AG10803 (cell line): ENCODE measurements at places on chromosomes 2 and 18.
A peak's percentile ranks its signal among the peaks of the same experiment; 100 is the strongest.

GRCh38 chr2:119464981-119465380 lies 33.3 kb downstream of the TMEM37 start:
- DNase-seq, result no peak

DNA sequence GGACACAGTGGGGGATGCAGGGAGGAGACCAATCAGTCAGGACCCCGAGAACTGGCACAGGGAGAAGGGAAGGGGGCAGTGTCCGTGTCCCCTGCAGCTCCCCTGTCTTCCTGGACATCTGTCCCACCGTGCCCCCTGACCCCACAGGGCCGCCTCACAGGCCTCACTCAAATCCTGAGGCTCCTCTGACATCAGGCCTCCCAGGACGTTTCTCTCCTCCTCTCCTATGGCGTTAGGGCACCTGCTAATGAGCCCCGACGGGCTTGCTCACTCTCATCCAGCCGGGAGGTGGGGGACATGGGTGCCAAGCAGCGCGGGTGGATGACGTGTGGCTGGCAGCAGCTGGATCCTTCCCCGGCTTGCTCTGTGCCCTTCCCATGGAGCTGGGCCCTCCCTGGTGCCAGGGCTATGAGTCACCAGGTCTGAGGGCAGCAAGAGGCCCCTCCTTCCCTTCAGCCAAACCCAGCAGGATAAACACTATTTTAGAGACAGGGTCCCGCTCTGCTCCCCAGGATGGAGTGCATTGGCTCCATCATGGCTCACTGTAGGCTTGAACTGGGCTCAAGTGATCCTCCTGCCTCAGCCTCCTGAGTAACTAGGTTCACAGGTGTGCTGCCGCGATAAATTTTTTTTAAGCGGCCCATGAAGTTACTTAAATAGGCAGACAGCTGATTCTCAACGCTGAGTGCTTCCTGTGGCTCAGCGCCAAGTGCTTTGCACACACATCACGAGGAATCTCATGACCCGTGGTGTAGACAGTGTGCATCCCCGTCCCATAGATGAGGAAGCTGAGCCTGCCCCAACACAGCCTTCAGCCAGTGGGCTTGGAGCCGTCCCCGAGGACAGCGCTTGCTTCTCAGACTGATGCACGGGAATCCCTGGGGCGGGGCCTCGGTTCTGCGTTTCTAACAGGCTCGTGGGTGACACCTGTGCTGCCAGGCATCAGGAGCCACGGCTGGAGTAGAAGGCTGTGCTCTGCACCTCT lies 64.5 kb upstream of the HDAC4 start:
- peak; percentile 28 for DNase-seq

GRCh38 chr2:42812899-42813479 lies 20.6 kb upstream of the HAAO start:
- peak; percentile 25 for DNase-seq

DNA sequence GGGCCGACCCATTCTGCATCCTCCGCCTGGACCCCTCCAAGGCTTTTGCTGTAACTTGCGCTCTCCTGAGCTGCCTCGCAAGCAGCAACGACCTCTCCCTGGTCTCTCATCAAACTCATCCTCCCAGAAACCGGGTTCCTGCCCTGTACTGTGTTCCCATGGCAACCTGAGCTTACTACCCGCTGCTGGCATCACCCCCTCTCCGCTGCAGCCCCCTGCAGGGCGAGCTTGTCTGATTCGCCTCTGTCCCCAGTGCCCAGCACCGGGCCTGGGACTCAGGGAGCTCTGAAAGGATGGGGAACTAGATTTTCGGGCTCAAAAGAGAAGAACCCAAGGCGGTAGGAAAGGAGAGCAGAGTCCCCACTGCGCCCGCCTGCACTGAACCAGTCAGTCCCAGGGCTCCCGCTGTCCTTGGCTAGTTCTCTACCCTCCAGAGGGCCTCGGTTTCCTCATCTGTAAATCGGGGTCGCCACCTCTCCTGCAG lies 463 bp downstream of the HS1BP3 start:
- peak; percentile 41 for DNase-seq

DNA sequence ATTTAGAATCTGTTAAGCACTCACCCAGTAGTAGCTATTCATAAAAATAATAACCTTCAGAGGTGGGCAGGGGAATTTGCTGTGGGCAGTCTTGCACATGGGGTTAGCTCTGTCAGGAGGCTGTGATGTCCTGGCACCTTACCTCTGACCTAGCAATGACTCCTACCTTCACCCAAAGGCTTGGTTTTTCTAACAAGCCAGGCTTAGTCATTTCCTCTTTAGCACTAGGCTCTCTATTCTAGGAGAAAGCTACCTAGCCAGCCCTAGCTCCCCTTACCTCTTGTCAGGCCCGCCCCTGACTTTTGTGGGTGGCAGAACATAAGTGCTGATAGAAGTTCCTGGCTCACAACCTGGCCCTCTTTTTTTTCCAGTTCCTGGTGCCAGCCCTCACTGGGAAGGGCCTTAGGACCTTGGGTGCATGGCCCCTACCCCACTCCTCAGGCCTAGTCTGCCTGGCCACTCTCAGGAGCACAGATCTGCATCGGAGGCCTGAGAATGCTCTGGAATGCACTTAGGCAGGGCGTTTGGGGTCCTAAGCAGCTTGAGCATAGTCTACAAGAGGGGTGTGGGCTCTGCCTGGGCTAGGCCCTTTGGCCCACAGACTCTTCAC lies 17.7 kb downstream of the CPLX4 start:
- DNase-seq, result no peak

- no peak for DNase-seq
These were observed 9.8 kb downstream of the MCEE start for GRCh38 chr2:71120195-71120594.

DNA sequence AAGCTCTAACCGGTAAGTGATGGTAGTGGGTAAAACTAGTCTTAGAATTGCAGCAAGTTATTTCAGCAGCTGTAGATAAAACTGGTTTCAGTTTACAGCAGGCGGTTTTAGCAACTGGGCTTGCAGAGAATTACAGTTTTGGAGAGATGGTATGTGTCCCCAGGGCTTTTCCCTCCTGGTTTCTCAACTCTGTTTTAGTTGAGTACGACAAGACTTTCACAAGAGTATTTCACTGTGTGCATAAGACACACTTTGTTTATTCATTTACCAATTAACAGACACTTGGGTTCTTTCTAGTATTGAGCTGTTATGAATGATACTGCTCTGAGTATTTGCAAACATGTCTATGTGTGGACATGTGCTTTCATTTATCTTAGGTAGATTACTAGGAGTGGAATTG lies 65.6 kb upstream of the RFX8 start:
- peak; percentile 84 for DNase-seq

- DNase-seq, result no peak
These were observed 27.8 kb upstream of the TBR1 start for GRCh38 chr2:161388146-161388779.

- DNase-seq, result no peak
These were observed 207.9 kb upstream of the SALL3 start for GRCh38 chr18:78771496-78772359.

DNA sequence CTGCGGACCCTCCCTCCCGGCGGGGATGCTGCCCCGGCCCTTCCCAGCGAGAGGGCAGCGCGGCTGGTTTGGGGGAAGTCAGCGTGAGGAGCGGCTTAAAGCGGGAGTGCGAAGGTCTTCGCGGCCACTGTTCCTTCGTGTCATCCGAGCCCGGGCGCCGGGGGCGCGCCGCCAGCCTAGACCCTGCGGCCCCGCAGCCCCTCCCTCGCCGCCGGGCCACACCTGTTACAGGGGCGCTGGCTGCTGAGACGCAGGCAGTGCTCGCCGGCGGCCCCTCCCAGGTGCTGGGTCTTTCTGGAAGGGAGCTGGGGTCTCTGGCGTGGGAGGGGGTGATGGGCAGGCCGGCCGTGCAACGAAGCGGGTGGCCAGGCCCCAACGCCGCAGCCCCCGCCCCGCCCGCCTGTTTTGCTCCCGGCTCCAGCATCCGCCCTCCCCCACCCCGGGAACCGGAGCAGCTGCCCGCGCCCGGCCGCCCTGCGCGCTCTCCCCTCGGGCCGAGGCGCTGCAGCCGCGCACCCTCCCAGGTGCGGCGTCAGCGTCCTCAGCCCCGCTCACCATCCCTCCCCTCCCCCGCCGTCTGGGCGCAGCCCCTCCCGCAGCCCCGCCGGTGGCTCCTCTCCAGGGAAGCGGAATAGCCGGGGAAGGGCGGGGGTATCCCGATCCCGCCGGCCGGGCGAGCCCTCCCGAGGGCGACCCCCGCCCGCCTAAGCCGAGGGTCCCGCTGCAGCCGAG lies 727 bp downstream of the KIF1A start:
- no peak for DNase-seq

DNA sequence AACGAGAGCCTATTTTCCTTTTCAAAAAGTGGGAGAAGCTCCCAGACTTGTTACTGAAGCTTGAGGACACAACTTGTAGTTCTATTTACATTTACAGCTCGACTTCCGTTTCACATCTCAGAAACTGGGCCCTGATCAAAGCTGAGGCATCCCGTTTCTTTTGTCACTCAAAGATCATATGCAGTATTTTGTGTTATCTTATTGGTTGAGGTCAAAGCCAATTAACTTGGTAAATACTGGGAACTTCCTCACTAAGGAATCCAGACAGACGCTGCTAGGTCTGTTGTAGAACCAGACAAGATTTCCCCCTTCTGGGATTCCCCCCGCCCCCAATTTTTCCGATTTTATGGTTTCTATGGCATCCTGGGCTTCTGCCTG lies 50.3 kb downstream of the TSN start:
- DNase-seq, result no peak

DNA sequence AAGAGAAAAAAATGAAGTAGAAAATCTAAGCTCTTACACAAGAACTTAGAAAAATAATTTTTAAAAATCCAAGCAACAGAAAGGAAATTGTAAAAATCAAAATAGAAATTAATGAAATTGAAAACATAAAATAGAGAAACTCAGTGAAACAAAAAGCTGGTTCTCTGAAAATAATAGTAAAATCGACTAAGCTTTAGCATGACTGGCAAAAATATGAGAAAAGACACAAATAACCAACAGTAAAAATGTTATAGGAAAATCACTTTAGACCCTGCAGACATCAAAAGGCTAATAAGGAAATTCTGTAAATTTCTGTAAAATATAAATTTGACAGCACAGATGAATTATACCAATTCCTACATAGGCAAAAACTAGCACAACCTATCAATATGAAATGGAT lies 768.9 kb upstream of the LRRTM1 start:
- no peak for DNase-seq

DNA sequence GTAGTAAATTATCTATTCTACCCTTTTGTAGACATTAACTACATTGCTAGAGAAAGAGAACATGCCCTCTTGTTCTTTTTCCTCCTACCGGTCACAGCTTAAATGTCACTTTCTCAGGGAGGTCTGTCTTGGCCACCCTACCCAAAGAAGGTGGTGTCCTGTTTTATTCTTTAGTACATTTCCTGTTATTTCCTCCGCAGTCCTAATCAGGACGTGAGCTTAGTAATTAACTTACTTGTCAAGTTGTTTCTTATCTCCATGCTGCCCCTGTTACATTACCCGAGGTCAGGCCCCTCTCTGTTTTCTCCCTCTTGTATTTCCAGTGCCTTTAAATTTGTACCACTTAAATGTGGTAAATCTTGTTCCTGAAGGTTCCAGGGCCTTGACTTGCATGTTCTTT lies 73.7 kb upstream of the RMDN2 start:
- no peak for DNase-seq

DNA sequence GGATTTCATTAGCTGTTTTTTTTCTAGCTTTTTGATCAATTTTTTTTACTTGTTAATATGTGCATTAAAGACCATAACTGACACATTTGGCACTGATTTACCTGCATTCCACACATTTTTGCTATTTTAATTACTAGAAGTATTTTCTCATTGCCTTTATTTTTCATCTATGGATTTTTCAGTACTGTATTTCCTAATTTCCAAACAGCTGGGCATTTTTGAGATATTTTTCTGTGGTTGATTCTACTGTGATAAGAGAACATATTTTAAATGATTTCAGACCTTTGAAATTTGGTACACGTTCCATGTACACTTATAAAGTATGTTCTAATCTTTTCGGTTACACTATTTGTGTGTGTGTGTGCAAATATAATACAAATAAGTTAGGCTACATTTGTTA lies 135.3 kb downstream of the PARD3B start:
- peak; percentile 53 for DNase-seq

GRCh38 chr2:161418715-161419637 lies 2.9 kb downstream of the TBR1 start:
- DNase-seq, result peak; percentile 16

GRCh38 chr2:224359569-224359968 lies 42.3 kb downstream of the FAM124B start:
- DNase-seq, result no peak

- DNase-seq, result peak; percentile 23
These were observed 46.9 kb upstream of the UBXN4 start for GRCh38 chr2:135694711-135695110.

DNA sequence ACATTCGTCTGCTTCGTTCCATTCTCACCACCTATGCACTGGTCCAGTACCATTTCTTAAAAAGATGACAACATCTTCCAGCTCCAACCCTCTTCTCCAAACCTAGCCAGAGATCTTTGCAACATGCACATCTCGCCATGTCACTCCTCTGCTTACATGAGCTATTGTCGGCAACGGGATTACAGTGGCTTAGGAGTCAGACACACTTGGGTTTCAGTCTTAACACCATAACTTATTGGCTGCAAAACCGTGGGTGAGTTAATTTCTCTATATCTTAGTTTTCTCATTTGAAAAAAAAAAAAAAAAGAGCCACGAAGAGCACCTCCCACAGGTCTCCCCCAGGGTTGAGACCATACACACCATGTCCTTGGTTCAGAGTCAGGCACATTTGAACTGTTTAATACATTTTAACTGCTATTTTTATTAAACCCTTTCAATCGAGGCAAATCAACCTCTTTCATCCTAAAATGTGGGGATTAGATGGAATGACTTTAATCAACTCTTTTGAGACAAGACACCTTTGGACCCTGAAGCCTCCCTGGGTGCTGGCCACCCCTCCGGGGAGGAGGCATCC lies 889 bp downstream of the ANKRD29 start:
- DNase-seq, result no peak

- no peak for DNase-seq
These were observed 293.7 kb upstream of the HDAC4 start for GRCh38 chr2:239694487-239694886.

DNA sequence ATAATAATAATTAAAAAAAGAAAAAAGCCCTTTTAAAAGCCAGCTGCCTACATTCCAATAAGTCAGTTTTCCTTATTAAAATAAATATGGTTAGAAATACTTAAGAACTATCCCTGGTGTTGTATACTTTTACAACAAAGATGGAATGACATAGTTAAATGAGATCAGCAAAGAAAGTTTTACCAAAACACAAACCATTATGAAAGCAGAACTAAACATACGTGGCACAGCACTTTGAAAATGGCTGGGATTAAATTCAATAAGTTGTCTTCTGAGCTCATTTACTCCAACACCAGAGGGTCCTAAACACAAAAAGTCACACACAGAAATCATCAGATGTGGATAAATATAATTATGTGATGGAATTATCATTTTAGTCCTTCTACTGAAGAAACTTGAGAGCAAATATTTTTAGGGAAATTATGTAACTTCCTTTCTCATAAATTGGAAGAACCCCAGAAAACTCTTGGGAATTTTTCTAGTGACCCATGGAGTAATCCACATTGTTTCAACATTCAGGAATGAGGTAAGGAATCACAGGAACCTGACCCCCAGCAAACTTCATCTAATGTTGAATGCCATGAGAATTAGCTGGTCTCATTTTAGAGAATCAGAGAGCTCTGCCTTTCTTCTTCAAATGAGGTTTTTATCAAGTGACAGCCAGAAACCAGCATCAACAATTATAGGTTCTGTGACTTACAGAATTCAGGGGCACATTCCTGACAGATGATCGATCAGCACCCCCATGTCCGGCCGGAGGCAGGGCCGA lies 11.5 kb upstream of the TMEM237 start:
- DNase-seq, result peak; percentile 93

GRCh38 chr2:71658771-71659170 lies 205.4 kb downstream of the DYSF start:
- no peak for DNase-seq
